Uterine smooth muscle cell (primary cell): ENCODE measurements at places on chromosomes 11 and 22. TPM values are rescaled to one million over a fixed set of nuclear protein-coding genes. Genes with fewer than 3 reads are reported as not detected.

OSBP2 gene
- total RNA-seq, result 4.0 and 6.2 TPM in 2 replicates

OR51B4 gene
- 0.11 TPM in 1 of 2 replicates, not detected in the other for total RNA-seq

CCDC88B gene
- total RNA-seq, result 1.9 and 2.0 TPM in 2 replicates

ACAT1 gene
- 114 TPM in 2 replicates for total RNA-seq

EIF3D gene
- total RNA-seq, result 563 and 631 TPM in 2 replicates

STK33 gene
- 2.9 and 4.7 TPM in 2 replicates for total RNA-seq

SERHL2 gene
- 4.5 and 5.9 TPM in 2 replicates for total RNA-seq

KCNJ4 gene
- not detected in 2 replicates for total RNA-seq

MS4A7 gene
- not detected in 2 replicates for total RNA-seq

FAM111B gene
- 3.5 and 22.4 TPM in 2 replicates for total RNA-seq

CLTCL1 gene
- 9.5 and 12.2 TPM in 2 replicates for total RNA-seq

ASPHD2 gene
- 1.00 and 1.9 TPM in 2 replicates for total RNA-seq

BCO2 gene
- 6.1 and 15.3 TPM in 2 replicates for total RNA-seq

ADORA2A gene
- total RNA-seq, result 1.00 and 1.1 TPM in 2 replicates

CD3D gene
- total RNA-seq, result not detected in 2 replicates

FAM83F gene
- under 0.01 TPM in 1 of 2 replicates, not detected in the other for total RNA-seq

SEPTIN3 gene
- under 0.01 and 0.37 TPM in 2 replicates for total RNA-seq

TMPRSS13 gene
- under 0.01 TPM in 1 of 2 replicates, not detected in the other for total RNA-seq

MYO7A gene
- 0.11 and 0.12 TPM in 2 replicates for total RNA-seq

TUBGCP6 gene
- 37.0 and 37.6 TPM in 2 replicates for total RNA-seq

AQP11 gene
- 2.5 and 9.1 TPM in 2 replicates for total RNA-seq

PDHX gene
- total RNA-seq, result 38.9 and 48.8 TPM in 2 replicates

ALDH3B2 gene
- total RNA-seq, result not detected in 2 replicates
